ENCODE measurements at places on chromosomes 2 and 18. TPM values are rescaled to one million over a fixed set of nuclear protein-coding genes. Genes with fewer than 3 reads are reported as not detected.
A peak's percentile ranks its signal among the peaks of the same experiment; 100 is the strongest.

NYAP2 gene
- 0.25 TPM for total RNA-seq

IKZF2 gene
- total RNA-seq = 29.2 TPM

SCRN3 gene
- total RNA-seq = 15.7 TPM

SEH1L gene
- total RNA-seq = 28.0 TPM

DAW1 gene
- not detected for total RNA-seq

HOXD13 gene
- total RNA-seq = 15.7 TPM

ECEL1 gene
- total RNA-seq = not detected

GPR17 gene
- not detected for total RNA-seq

- DNase-seq = no peak
Observed at GRCh38 chr18:48994044-48994651, 43.4 kb upstream of the SMAD7 start.

- no peak for DNase-seq
Observed at GRCh38 chr18:69691008-69691760, 256.5 kb downstream of the CD226 start.

DNA sequence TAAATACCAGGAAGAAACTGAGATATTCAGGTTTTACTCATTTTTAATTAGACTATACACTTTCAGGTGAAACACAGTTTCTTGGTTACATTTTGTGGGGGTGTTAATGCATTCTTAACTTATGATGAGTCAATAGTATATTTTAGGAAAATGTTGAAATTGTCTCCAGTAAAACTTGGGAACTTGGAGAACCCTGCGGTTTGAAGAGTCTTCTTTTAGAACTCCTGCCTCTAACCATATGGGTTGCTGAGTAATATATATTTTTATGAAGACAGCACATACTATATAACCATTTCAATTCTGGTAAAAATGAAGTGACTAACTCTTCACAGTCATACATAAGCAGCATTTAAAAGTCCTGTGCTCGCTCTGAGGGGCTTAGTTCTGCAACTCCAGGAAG lies 308.2 kb upstream of the LRATD1 start:
- DNase-seq = no peak

DNA sequence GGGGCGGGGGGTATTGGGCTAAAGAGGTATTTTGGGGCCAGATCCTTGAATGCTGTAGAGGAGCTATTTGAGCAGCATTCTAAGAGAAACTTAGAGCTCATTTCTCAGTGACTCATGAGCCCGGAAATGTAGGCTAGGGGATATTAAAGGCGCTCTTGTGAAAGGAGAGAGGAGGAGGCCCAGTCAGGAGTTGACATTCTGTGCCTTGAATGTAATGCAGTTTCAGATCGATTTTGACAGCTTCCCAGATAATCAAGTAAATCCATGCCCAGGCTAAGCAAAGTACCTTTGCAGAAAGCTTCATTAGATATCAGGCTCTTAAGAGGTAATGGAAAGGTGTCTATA lies 1.5 kb downstream of the CAB39 start:
- DNase-seq = no peak

GRCh38 chr2:164084066-164084465 lies 348.3 kb upstream of the FIGN start:
- DNase-seq = no peak

GRCh38 chr2:240293557-240294461 lies 141.7 kb upstream of the GPC1 start:
- peak; percentile 93 for DNase-seq

- DNase-seq = no peak
Observed at GRCh38 chr2:34533585-34534183, 934.6 kb upstream of the FAM98A start.

- DNase-seq = no peak
Observed at GRCh38 chr18:64365106-64365505, 216.2 kb upstream of the LINC00305 start.

DNA sequence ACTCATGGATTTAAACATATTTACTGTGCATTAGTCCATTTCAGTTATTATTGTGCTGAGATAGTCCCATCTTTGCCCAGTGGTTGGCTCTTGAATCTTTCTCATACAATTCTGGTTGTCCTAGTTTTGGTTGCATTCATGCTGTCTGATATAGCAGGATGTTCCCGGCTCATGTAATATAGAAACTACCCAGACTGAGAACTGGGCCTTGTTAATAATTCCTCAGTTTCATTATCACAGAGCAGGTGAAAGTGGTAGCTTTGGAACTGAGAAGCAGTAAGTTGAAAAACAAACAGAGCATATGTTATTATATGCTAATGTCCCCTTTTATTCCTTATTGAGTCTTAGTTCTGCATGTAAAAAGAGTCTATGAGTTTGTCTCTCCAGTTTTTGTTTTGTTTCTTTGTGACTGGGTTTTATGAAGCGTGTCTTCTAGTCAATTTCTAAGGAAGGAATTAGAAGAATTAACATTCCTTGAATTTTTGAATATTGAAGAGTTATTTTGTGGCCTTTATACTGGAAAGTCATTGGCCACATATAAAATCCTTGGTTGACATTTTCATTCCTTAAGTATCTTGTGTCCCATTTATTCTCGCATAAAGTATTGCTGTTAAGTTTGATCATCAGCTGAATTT lies 43.3 kb downstream of the EIF5B start:
- no peak for DNase-seq

DNA sequence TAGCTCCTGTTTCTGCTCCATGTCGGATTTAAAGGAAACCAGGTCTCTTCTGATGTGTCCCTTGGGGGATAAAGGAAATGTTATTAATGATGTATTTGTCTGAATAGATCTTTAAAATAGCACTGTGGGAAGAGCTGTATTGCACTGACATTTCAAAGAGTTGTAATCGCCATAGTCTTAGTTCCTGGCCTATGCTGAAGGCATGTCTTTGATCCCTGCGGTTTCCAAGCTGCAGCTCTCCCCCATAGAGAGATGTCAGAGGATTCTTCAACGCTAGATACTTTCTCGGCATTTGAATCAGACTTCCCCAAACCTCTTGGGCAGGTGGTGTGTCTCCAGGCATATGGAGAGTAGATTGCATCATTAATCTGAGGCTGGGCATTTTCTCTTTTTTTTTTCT lies 40.4 kb downstream of the NAT8 start:
- no peak for DNase-seq

- DNase-seq = no peak
Observed at GRCh38 chr2:8847400-8847799, 10.0 kb upstream of the KIDINS220 start.

- no peak for DNase-seq
Observed at GRCh38 chr2:126696644-126697520, 40.9 kb downstream of the GYPC start.

GRCh38 chr2:120310136-120310535 lies 35.8 kb upstream of the INHBB start:
- DNase-seq = no peak

DNA sequence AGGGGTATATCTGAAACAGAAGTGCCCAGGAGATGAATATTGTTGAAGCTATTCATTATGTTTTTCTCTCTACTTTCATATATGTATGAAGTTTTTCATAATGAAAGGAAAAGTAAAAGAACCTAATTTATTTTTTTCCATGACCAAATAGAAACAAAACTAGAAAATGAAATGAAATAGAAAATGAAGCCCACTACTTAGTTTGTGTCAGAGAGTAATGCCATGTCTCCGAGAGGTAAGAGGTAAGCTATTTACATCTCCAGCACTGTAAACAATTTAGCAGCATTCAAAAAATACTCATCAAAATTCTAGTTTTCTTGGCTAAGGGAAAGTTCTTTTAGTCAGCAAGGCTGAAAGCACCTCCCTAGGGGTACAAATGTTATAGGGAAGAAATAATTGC lies 238.6 kb downstream of the PTH2R start:
- no peak for DNase-seq

- DNase-seq = no peak
Observed at GRCh38 chr18:44502790-44503189, 177.9 kb upstream of the SETBP1 start.

DNA sequence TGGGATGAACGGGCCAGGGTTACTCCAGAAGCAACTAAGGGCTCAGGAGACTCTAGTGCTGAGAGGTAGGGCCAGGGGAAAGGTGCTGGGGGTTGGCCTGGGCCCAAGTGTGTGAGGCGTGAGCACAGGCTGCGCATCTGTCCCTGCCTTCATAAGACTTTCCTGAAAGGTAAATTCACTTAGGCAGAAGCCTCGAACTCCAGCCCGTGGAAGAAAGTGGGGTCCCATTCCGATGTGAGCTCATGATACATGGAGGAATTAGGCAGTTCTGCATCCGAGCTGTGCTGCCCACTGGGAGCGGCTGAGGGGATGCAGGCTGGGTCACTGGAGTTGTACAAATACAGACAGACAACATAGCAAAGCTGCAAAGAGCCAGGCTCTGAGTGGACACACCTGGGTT lies 16.2 kb downstream of the PARD6G start:
- DNase-seq = peak; percentile 87

- no peak for DNase-seq
Observed at GRCh38 chr2:100334929-100335328, 12.6 kb upstream of the LONRF2 start.

GRCh38 chr18:40108596-40108995 lies 1846.4 kb upstream of the PIK3C3 start:
- DNase-seq = no peak

DNA sequence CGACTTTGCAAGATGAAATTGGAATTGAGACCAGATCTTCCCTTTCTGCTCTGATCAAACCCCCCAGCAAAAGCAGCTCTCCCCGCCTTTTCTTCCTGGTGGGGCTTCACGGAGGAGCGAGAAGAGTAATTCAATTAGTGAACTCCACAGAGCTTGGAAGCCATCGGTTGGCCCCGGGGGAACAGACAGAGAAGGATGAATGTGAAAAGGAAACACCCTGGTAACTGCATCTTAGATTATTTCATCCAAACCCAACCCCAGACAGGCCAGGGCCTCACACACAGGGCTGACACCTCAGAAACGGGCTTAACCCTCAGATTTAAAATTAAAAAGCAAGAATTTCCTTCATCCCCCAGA lies 18.3 kb downstream of the SMAD7 start:
- no peak for DNase-seq

DNA sequence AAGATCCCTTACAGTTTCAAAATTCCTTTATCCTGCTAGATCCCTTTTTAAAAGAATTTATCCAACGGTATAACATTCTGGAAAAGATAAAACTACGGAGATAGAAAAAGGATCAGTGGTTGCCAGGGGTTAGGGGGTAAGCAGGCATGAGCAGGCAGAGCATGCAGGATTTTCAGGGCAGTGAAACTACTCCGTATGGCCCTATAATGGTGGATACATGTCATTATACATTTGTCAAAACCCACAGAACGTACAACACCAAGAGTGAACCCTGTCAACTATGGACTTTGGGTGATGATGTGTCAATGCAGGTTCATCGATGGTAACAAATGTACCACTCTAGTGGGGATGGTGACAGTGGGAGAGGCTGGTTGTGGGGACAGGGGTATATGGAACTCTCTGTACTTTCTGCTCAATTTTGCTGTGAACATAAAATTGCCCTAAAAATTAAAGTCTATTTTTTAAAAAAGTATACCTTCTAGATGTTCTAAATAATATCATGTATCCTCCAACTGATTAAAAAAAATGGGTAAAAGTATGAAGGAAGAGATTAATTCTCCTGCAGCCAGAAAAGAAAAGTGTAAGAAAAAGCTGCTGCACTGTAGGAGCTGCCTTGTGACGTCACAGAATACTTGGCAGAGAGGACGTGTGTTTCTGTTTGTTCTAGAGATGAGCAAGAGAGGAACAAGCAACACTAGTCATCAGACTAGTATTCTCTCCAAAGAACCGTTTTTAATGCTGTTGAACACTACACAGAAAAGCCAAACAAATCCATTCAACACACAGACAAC lies 23.6 kb downstream of the ANKRD44 start:
- DNase-seq = no peak

DNA sequence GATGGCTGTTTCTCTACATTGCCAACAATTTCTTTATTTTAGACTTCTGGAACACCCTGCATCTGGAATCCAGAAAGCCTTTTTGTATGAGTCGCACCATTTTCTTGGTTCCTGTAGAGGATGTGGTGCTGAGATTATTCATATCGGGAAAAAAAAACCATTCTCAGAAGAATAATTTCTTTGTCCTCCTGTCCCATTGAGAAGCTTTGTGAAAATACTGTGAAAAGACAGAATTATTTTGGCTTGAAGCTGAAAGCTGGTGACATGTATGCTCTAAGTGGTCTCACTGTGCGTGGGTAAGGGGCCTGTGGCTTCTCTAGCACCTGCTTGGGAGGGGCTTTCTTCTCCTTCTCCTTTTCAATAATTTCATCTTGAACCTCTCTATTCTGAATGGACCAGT lies 138.4 kb downstream of the FAM210A start:
- DNase-seq = no peak

DNA sequence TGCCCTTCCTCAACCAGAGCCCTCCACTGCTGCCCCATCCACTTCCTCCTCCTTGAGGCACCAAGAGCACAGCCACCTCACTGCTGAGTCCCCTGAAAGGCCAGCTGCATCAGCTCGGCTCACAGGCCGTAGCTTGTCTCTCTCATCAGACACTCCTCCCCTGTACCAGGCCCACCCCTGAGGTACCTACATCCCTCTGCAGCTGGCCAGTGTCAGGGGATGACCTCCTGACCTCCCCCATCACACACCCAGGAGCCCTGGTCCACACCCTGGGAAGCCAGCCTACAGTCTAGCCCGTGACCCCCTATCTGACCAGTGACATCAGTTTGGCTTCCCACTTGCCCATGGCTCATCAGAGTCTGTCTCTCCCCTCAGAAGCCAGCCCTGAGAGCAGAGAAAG lies 205.6 kb downstream of the TNS1 start:
- DNase-seq = peak; percentile 88

GRCh38 chr2:144438801-144439631 lies 80.9 kb downstream of the ZEB2 start:
- DNase-seq = no peak

DNA sequence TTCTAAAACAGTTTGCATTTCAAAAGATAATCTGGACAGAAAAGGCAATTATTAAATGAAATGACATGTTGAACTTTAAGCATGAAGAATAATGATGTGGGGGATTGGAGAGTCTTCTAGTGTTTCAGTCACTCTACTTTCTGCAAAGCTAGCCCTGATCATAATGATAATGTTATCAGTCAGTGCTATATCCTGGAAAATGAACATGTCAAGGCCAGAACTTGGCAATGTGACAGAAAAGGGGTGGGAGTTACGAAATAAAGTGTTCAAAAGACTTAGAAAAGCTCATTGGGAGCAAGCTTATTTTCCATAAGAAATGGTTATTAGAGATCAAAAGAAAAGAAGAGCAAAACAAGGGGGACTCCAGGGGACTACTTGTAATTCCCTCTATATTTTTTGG lies 288.5 kb upstream of the SLC8A1 start:
- DNase-seq = no peak
